ENCODE measurements at places on chromosomes 2 and 18. TPM values are rescaled to one million over a fixed set of nuclear protein-coding genes. Genes with fewer than 3 reads are reported as not detected.

The GPR39 gene
- total RNA-seq: 10.5 TPM

DNA sequence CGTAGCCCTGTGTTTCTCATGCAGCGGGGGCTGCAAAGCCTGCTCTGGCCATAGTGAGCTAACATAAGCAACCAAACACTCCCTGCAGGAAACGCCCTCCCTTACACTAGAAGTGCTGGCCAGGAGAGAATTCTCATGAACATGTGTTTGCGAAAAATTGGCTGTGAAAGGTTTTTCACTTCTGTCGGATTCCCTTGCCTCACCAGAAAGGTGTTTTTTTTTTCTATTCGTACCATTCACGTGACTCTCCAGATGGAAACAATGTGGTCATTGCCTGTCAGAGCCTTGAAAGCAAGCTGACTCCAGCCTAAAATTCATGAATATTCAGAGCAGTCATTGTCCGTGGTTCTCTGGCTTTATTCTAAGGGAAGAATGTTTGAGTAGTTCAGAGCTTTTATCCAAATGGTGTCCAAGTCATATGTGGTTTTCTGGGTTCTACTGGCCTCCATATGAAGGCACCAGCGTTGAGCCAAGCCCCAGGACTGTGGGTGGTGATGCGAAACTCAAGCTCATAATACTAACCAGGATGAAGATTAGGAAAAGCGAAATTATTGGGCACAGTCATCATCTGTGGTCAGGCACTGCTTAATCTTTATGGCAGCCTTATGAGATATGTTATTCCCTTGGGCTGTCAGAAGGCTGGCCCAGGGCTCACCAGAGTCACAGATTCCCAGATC, 236.4 kb downstream of the ALPK2 start:
- DNase-seq: no peak

DNA sequence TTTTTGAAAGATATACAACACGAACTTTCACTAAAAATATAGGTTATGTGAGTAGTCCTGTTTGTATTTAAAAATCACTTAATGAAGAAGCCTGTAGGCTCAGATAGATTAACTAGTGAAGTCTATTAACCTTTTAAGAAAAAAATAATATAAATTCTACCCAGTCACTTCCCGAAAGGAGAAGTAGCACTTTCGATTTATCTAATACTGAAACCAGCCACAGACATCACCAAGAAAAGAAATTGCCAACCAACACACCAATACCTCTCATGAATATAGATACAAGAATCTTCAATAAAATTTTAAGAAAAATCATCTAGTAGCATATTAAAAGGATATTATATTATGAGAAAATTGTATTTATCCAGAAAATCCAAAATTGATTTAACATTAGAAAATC, 160.5 kb downstream of the GALNT13 start:
- no peak for DNase-seq

GRCh38 chr2:224171226-224171625, 132.1 kb upstream of the SERPINE2 start:
- DNase-seq: no peak

The SCG2 gene
- 0.14 TPM for total RNA-seq

GRCh38 chr2:73268830-73269685, 15.2 kb downstream of the FBXO41 start:
- peak; percentile 36 for DNase-seq

- no peak for DNase-seq
Observed at GRCh38 chr18:9335697-9336045, 1.1 kb downstream of the TWSG1 start.

DNA sequence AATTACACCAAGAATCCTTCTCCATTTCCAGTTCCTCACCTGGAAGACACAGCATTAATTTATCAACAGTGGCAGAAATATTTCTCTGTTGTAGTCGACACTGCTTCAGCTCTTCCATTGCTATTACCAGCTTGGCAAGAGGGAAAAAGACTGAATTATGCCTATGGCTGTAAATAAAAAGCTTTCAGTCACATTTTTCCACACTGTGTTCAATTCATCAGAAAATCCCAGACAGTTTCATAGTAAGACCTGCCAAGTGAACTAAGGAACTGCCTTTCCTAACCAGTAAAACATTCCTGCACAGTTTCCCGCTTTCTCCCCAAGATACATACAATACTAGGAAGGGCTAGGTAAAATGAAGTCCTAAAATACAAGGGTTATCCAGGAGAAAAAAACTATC, 94.7 kb downstream of the EXOC6B start:
- DNase-seq: no peak

GRCh38 chr2:60551240-60552077, 2.0 kb downstream of the BCL11A start:
- DNase-seq: no peak

DNA sequence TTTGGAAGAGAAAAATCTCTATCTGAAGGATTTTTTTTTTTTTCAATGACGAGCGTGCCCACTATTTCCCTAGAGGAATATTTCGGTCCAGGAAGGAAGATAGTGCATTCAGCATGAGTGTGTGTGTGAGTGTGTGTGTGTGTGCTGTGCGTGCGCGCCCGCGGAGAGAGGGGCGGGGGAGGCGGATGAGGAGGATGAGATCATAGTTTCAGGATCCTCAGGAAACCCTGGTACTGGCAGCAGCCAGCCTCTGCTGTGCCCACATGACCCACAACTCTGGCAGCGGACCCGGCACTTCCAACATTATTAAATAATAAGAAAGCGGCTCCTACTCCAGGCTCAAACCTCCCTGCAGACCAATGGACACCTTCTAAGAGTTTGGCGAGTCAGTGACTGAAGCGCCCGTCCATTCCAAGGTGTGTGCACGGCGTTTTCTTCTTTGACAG, 217.0 kb upstream of the DTNA start:
- DNase-seq: peak; percentile 49

GRCh38 chr18:79983253-79983652, 5.1 kb downstream of the TXNL4A start:
- no peak for DNase-seq

DNA sequence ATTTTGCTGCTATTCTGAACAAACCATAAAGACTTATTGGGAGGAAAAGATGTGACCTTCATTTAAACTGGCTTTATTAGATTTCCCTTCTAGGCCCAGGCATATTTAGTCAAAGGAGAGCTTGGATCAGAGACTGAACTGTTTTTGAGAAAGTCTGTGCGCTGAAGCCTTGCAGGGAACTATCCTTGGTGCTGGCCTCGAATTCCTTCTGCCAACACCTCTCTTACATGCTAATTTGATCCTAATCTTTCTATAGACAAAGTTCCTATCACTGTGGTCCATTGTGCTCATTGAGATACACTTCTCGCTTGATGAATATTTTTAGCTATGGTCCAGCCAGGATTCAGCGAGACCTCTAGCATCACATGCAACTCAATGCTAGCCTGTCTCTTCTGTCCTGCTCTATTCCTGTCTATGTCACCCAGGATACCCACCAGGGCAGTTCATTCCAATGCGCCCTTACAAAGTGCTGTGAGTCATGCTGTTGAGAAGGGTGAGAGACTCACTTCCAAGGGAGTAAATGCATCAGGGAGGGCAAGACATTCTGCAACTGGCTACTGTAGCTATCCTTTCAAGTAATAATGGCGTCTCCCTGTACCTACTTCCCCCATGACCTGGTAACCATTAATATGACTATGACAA, 356.7 kb upstream of the LYPD1 start:
- no peak for DNase-seq

The CCBE1 gene
- 39.0 TPM for total RNA-seq

The TRIM43 gene
- total RNA-seq: not detected

- no peak for DNase-seq
Observed at GRCh38 chr2:99636144-99637034, 146.6 kb upstream of the REV1 start.

- DNase-seq: no peak
Observed at GRCh38 chr2:232229911-232230310, 148.6 kb upstream of the ALPP start.

DNA sequence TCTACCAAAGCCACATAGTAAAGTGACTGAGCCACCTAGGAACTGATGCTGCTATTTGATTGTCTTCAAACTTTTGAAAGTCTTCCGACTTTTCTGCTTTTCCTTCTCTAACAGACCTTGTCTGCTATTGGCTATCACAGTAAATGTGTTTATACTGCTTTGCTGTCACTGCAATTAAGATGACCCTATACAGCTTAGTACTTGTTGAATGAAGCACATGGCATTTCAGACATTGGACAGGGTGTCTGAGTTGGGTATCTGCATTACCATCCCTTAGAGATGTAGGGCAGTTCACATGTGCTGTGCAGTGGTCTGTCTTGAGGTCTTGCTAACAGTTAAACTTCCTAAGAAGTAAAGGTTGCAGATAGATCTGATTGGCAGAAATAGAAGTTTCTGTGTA, 3.6 kb downstream of the WDR43 start:
- DNase-seq: no peak

- DNase-seq: no peak
Observed at GRCh38 chr2:95277246-95277906, 3.1 kb downstream of the PROM2 start.

DNA sequence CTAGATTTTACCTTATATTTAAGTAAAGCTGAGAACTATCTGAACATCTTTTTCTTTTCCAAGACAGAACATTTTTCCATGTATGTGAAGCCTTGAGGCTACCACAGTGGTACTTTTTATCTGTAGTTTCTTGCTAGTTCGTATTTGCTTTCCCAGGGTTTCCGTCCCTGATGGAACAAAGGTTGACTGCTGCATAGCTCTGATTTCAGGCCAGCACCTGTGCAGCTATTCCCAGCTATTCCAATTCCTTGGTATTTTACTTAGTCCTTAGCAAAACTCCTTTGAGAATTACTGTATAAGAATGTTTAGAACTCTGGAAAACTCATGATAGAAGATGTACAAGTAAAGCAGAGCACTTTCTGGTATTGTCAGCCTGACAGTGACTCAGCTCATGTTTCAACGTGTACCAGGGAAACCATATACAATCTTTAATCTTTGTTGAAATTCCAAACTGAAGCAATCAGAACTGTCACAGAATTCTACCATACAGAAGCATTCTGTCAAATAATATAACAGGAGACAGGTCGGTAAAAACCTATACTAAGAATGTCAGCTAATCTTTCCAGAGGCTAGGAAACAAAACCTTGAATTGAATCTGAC, 162.2 kb downstream of the PKP4 start:
- peak; percentile 43 for DNase-seq

- no peak for DNase-seq
Observed at GRCh38 chr2:238238766-238239542, 884 bp downstream of the HES6 start.

Measured in foreskin keratinocyte (primary cell).